Aorta (tissue), 5 donors: ENCODE measurements at places on chromosomes 11 and 22. TPM values are rescaled to one million over a fixed set of nuclear protein-coding genes. Genes with fewer than 3 reads are reported as not detected.
A peak's percentile ranks its signal among the peaks of the same experiment; 100 is the strongest.

ENTHD1 gene
- not detected for total RNA-seq

MPPED2 gene
- total RNA-seq: 7.5 TPM

DNA sequence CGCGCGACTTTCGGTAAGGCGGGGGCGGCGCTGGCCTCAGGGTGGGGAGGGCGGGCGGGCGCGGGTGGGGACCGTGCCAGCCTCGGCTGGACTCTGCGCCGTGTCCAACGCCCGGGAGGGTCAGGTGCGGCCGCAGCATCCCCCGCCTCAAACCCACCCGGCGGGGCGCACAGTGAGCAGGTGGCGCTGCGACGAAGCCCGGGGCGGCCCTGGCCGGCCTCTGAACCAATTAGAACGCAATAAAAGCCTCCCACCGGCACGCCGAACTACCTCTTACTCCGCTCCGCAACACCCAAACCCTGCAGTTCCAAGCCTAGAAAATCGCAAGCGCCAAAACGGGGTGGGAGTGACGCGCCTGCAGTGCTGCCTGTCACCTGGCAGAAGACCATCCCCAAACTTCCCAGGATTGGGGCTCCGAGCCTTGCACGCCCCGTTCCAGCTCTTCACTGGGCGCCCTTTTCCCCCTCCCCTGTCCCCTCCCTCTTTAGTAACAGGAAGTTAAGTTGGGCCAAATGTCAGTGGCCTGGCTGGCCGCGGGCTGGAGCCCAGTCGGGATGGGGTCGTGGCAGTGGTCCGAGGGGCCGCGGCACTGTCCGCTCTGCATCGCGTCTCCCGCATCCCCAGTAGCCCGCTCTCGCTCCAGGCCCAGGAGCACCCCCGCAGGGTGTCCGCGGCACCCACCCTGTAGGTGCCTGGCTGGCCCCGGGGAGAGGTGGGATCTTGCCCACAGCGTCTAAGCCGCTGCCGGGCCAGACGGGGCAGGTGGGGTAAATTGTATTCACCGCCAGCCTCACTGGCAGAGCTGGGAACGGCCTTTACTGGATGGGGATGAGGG lies 541 bp downstream of the MICAL2 start:
- peaks cover 5% of the 10 kb centered on the region for H3K4me1 ChIP-seq
- H3K27me3 ChIP-seq: no peaks in the 10 kb centered on the region
- H3K36me3 ChIP-seq: no peaks in the 10 kb centered on the region
- peak overlapping the region; percentile 90 for H3K27ac ChIP-seq
- DNase-seq: peak; percentile 81
- peak overlapping the region; percentile 63 for H3K4me3 ChIP-seq

DNA sequence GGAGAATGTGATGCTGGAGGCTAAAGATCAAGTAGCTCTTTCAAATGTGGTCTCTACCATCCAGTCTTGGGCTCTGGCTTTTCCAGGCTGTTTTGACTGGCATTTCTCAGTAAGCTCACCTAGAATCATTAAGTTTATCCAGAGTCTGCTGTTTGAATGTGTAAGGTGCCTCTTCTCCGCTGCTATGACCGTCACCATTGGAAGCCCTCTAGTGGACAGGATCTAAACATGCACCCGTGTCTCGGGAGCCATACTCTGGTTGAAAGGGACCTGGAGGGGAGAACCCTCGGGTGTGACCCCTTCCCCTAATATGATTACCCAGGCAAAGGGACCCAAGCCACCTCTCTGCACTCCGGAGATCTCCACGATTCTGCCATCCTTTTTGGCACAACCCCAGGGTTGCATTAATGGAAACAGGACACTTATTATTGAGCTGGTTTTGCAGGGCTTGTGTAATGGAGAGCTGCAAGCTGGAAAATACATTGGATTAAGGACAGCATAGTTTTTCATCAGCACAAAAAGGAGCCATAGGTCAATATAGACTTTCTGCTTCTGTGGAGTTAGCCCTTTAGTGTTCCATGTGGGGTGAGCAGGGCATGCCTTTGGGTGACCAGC lies 191.0 kb upstream of the LARGE1 start:
- H3K27ac ChIP-seq: no peak overlapping the region
- H3K4me3 ChIP-seq: no peak overlapping the region
- H3K36me3 ChIP-seq: no peaks in the 10 kb centered on the region
- DNase-seq: no peak
- no peaks in the 10 kb centered on the region for H3K27me3 ChIP-seq
- no peaks in the 10 kb centered on the region for H3K4me1 ChIP-seq

- no peak overlapping the region for H3K4me3 ChIP-seq
- DNase-seq: no peak
- H3K36me3 ChIP-seq: no peaks in the 10 kb centered on the region
- no peaks in the 10 kb centered on the region for H3K27me3 ChIP-seq
Measured at GRCh38 chr11:109854731-109855130, 238.5 kb upstream of the ZC3H12C start.

ADAMTS15 gene
- total RNA-seq: 8.0 TPM

SLC22A25 gene
- not detected for total RNA-seq

OR10A4 gene
- total RNA-seq: not detected

DNA sequence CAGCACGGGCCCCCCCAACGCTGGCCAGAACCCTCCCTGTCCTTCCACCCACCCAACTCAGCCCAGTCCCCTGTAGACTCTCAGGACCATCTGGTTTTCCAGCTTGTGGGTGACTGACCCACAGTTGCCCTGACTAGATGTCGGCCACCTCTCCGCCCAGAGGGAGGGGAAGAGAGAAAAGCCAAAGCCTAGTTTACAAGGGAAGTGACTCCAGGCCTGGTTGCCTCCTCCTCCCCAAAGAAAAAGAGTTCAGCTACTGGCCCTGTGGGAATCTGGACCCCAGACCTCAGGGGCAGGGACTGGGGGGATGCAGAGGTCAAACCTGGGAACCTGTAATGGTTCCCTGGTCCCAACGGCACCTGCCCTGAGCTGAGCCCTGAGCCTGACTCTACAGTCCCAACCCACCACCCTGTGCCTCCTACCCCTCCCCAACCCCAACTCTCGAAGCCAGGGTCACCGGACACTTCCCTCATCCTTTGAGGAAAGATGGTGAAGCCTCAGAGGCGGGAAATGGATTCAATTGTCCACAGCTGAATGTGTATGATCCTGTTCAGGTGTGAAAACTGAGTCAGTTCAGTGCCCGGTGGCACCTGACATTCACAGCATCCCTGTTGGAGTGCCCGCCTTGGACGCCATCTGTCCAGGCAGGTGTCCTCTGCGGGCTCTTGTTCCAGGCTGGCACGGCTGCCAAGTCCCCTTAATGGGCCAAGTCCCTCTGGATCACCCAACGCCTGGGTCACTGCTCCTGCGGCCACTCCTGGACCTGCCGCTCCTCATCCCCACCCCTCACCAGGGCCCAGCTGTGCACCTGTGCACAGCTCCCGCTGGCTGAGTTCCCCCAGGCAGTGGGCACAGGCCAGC lies 21.0 kb upstream of the WNT7B start:
- no peaks in the 10 kb centered on the region for H3K27me3 ChIP-seq
- no peaks in the 10 kb centered on the region for H3K36me3 ChIP-seq
- H3K4me3 ChIP-seq: no peak overlapping the region
- peak; percentile 72 for DNase-seq
- no peaks in the 10 kb centered on the region for H3K4me1 ChIP-seq

C22orf42 gene
- not detected for total RNA-seq

GRCh38 chr11:45075519-45075918 lies 70.9 kb upstream of the PRDM11 start:
- no peaks in the 10 kb centered on the region for H3K4me1 ChIP-seq
- no peak for DNase-seq
- H3K27me3 ChIP-seq: no peaks in the 10 kb centered on the region
- no peaks in the 10 kb centered on the region for H3K36me3 ChIP-seq

DNA sequence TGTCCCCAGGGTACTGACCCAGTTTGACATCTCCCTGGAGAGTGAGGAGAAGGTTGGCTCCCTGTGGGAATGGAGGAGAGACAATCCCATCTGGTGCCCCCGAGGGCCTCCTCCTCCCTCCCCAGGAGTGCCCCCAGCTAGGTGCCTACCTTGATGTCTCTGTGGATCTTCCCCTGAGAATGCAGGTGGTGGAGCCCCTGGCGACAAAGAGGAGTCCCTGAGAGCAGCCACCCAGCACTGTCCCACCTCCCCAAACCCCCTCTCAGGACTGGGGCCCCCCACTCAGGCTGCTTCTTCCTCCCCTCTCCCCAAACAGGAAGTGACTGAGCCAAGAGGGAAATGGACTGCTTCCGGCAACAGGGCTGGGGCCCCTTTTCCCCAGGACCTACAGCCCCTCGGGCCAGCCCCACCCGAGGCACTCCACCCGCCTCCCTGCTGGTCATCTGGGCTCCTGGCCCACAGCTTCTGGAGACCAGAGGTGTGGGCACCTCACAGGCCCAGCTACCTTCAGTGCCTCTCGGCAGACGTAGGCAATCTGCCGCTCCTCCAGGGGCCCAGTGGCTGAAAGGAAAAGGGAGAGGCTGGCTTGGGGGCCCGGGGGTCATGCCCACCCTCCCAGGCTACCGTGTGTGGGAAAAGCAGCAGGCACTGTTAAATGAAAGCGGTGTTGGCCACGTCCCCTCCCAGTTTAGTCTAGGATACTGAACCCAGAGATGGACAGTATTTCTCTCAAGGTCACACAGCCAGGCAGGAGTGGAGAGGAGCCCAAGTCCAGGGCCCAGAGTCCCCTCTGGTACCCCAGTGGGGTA lies 1.2 kb downstream of the MAP4K2 start:
- H3K27ac ChIP-seq: peak overlapping the region; percentile 25
- no peaks in the 10 kb centered on the region for H3K36me3 ChIP-seq
- no peaks in the 10 kb centered on the region for H3K4me1 ChIP-seq
- H3K4me3 ChIP-seq: no peak overlapping the region
- no peak for DNase-seq

CRYBA4 gene
- not detected for total RNA-seq

DNA sequence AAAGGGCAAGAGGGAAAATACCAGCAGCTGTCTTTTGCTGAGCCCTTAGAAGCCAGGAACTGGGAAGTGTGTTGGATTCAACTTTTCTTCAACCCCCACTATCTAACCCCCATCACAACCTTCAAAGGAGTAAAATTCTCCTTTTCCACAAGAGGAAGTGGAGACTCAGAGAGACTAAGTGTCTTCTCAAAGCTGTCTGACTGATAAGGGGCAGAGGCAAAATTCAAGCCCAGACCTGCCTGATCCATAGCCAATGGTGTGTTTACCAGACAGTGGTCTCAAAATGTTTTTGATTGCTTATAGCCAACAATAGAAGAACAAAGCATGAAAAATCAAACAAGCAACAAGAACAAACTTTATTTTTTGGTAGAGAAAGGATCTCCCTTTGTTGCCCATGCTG lies 707.0 kb downstream of the NTM start:
- no peak for DNase-seq
- H3K27ac ChIP-seq: no peak overlapping the region
- no peaks in the 10 kb centered on the region for H3K4me1 ChIP-seq
- no peaks in the 10 kb centered on the region for H3K36me3 ChIP-seq
- no peak overlapping the region for H3K4me3 ChIP-seq
- no peaks in the 10 kb centered on the region for H3K27me3 ChIP-seq

SLC15A3 gene
- 47.8 TPM for total RNA-seq

GRCh38 chr22:20439928-20440575 lies 2.4 kb upstream of the SCARF2 start:
- H3K4me3 ChIP-seq: no peak overlapping the region
- DNase-seq: peak; percentile 61
- no peaks in the 10 kb centered on the region for H3K27me3 ChIP-seq

DNA sequence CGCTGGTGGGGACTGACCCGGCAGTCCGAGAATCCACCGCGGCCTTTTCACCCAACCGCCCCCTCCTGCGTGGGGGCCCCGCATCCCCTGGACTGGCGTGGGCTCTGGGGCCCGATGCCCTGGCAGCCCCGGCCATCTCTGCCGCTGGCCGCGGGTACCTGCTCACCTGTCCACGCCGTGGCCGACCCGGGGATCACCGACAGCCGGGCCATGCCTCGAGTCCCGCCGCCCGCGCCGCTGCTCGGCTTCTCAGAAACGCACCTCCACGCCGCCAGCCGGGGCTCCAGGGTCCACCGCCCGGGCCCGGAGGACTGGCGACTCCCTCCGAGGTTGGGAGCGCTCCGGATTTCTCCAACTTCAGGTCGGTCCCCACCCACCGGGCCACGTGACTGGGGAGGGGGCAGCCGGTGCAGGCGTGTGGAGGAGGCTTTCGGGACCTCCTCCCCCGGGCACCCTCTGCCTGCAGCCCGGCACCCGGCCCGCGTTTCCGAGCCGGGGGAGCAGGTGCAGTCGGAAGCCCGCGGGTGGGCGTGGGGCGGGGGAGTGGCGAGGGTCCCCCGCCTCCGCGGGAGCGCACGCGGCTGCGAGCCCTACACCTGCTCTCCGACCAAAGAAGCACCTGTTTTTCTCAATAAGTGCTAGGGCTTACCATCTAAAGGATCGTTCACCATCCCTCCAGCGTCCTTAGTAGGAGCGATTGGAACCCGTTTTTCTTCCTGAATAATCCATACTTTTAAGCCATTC lies 554 bp upstream of the NRIP3 start:
- no peak overlapping the region for H3K4me3 ChIP-seq
- no peak overlapping the region for H3K27ac ChIP-seq
- H3K27me3 ChIP-seq: no peaks in the 10 kb centered on the region
- H3K4me1 ChIP-seq: no peaks in the 10 kb centered on the region
- H3K36me3 ChIP-seq: no peaks in the 10 kb centered on the region
- DNase-seq: peak; percentile 80

- H3K27ac ChIP-seq: no peak overlapping the region
- no peaks in the 10 kb centered on the region for H3K4me1 ChIP-seq
- no peaks in the 10 kb centered on the region for H3K27me3 ChIP-seq
- peak; percentile 61 for DNase-seq
Measured at GRCh38 chr11:76160856-76161255, 45.4 kb downstream of the WNT11 start.
